ENCODE measurements at places on chromosomes 16 and 17. TPM values are rescaled to one million over a fixed set of nuclear protein-coding genes. Genes with fewer than 3 reads are reported as not detected.

GRCh38 chr16:50573279-50573678, 25.1 kb downstream of the NKD1 start:
- no peaks in the 10 kb centered on the region for H3K27me3 ChIP-seq
- no peak for DNase-seq
- H3K4me1 ChIP-seq = no peaks in the 10 kb centered on the region
- H3K27ac ChIP-seq = no peak overlapping the region

DNA sequence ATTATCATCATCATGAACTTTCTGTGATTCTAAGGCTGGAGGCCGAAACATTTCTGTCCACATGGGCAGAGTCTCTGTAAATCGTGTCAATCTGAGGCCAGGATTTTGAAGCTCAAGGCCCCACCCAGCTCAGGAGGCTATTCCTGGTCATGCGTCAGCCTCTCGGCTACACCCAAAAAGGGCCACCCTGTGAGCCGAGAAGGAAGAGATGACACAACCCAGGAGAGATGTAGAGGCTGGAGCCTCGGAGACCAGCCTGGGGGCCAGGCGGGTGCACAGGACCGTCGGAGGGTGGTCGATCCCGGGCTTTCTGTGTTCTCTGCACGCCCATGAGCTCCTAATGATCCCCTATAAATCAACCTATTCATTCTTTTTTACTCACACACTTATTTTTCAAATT, 1.1 kb upstream of the CACNG1 start:
- H3K4me3 ChIP-seq = no peak overlapping the region
- H3K27me3 ChIP-seq = no peaks in the 10 kb centered on the region
- H3K4me1 ChIP-seq = no peaks in the 10 kb centered on the region
- no peaks in the 10 kb centered on the region for H3K36me3 ChIP-seq
- DNase-seq = no peak

The TPSB2 gene
- 31.8 TPM for total RNA-seq

- H3K27me3 ChIP-seq = no peaks in the 10 kb centered on the region
- no peak for DNase-seq
- H3K4me1 ChIP-seq = peaks cover 10% of the 10 kb centered on the region
- H3K4me3 ChIP-seq = peak overlapping the region; percentile 73
Measured at GRCh38 chr17:42743595-42744282, 1.1 kb downstream of the EZH1 start.

DNA sequence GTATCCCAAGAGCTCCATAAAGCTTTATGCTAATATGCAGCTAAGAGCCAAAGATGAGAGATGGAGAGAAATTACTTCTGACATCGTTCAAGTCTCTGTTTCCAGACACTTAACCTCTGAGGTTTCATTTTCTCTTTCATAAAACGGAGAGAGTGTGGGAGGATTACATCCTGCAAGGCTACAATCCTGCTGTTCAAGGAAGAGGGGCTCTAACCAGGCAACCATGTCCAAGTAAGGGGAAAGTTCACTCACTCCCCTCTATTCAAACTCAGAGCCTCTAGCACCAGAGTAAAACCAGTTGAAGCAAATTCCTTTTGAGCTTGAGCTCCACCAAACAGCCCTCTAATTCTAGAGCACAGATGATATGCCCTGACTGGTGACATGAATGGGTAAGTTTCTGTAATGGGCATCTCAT, 397.4 kb downstream of the NPIPA8 start:
- H3K36me3 ChIP-seq = no peaks in the 10 kb centered on the region
- H3K4me3 ChIP-seq = no peak overlapping the region
- H3K27ac ChIP-seq = no peak overlapping the region
- H3K4me1 ChIP-seq = no peaks in the 10 kb centered on the region

- no peak for DNase-seq
- no peaks in the 10 kb centered on the region for H3K36me3 ChIP-seq
- H3K27me3 ChIP-seq = no peaks in the 10 kb centered on the region
- H3K4me1 ChIP-seq = no peaks in the 10 kb centered on the region
- no peak overlapping the region for H3K4me3 ChIP-seq
Measured at GRCh38 chr16:61555718-61556441, 480.4 kb downstream of the CDH8 start.

The ARMC5 gene
- 10.0 TPM for total RNA-seq

The GLYR1 gene
- total RNA-seq = 60.8 TPM

- H3K36me3 ChIP-seq = no peaks in the 10 kb centered on the region
- no peaks in the 10 kb centered on the region for H3K4me1 ChIP-seq
- no peak overlapping the region for H3K27ac ChIP-seq
- H3K4me3 ChIP-seq = no peak overlapping the region
- DNase-seq = peak; percentile 75
Measured at GRCh38 chr16:84511180-84511800, 6.8 kb upstream of the MEAK7 start.

The KRT40 gene
- total RNA-seq = 0.74 TPM

- peaks cover 42% of the 10 kb centered on the region for H3K4me1 ChIP-seq
- peak overlapping the region; percentile 88 for H3K27ac ChIP-seq
- H3K4me3 ChIP-seq = no peak overlapping the region
- H3K27me3 ChIP-seq = no peaks in the 10 kb centered on the region
- no peaks in the 10 kb centered on the region for H3K36me3 ChIP-seq
Measured at GRCh38 chr17:80029258-80029974, 6.3 kb downstream of the TBC1D16 start.

GRCh38 chr16:82042144-82042543, 7.1 kb downstream of the HSD17B2 start:
- no peak overlapping the region for H3K4me3 ChIP-seq
- H3K36me3 ChIP-seq = no peaks in the 10 kb centered on the region
- no peak overlapping the region for H3K27ac ChIP-seq
- no peaks in the 10 kb centered on the region for H3K4me1 ChIP-seq

- no peaks in the 10 kb centered on the region for H3K36me3 ChIP-seq
- no peak for DNase-seq
- no peak overlapping the region for H3K4me3 ChIP-seq
- no peak overlapping the region for H3K27ac ChIP-seq
- H3K27me3 ChIP-seq = peaks cover 8% of the 10 kb centered on the region
Measured at GRCh38 chr17:43952351-43952723, 1.4 kb downstream of the PYY start.

The SLC16A13 gene
- total RNA-seq = 1.8 TPM

DNA sequence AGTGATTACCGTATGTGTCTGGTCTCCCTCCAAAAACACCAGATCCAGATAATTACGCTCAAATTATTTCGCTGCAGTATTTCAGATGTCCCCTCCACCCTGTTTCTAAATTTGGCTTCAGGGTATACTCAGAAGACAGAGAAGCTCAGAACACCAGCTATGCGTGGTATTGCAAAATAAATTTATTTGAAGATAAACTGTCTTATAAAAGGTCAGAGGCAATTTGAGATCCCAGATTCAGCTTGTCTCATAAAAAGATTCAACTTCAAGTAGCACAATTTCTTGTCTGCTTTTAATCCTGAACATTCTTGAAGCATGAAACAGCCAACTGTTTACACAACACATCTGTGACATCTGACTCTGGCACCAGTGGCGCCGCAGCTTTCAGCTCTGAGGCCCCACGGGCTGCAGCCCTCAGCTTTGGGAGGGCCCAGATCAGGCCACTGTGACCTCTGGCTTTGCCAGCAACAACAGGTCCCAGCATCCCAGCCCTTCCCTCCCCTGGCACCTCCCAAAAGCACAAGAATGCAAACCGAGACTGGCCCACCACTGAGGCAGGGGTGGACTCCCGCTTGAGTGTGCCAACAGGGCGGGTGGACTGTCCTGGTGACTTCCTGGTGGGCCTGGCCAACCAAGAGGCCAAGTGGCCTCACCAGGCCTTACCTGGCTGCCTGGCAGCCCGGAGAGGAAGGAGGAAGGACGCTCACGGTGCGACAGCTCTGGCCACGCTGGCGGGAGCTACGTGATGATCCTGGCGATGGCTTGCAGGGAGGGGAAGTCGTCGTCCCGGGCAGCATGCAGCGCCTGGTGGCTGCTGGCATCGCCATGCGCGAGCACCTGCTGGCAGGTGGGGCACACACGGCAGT, 8.0 kb downstream of the SYNGR3 start:
- H3K4me1 ChIP-seq = no peaks in the 10 kb centered on the region
- peak overlapping the region; percentile 14 for H3K27ac ChIP-seq
- no peaks in the 10 kb centered on the region for H3K27me3 ChIP-seq
- no peak for DNase-seq
- H3K36me3 ChIP-seq = peaks cover 32% of the 10 kb centered on the region
- no peak overlapping the region for H3K4me3 ChIP-seq

The TAOK2 gene
- 97.4 TPM for total RNA-seq

- peak overlapping the region; percentile 77 for H3K4me3 ChIP-seq
- peak overlapping the region; percentile 99 for H3K27ac ChIP-seq
- H3K27me3 ChIP-seq = no peaks in the 10 kb centered on the region
- no peak for DNase-seq
Measured at GRCh38 chr17:7887038-7887481, 1.5 kb upstream of the CHD3 start.

The SCNN1G gene
- 11.1 TPM for total RNA-seq

DNA sequence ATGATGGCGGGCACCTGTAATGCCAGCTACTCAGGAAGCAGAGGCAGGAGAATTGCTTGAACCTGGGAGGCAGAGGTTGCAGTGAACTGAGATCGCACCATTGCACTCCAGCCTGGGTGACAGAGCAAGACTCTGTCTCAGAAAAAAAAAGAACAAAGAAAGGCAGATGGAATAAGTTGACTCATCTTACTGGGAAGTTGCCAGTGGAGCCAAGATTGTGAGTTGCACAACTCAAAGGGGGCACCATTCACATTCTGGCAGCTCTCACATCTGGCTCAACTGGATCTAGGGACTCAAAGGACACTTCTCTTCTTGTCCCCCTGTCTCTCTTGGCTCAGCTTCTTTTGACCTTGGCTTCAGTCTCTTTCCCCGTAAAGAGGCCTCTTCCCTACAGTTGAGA, 53.7 kb upstream of the ETV4 start:
- H3K4me3 ChIP-seq = no peak overlapping the region
- H3K4me1 ChIP-seq = no peaks in the 10 kb centered on the region
- H3K27me3 ChIP-seq = no peaks in the 10 kb centered on the region
- no peak overlapping the region for H3K27ac ChIP-seq
- no peaks in the 10 kb centered on the region for H3K36me3 ChIP-seq

DNA sequence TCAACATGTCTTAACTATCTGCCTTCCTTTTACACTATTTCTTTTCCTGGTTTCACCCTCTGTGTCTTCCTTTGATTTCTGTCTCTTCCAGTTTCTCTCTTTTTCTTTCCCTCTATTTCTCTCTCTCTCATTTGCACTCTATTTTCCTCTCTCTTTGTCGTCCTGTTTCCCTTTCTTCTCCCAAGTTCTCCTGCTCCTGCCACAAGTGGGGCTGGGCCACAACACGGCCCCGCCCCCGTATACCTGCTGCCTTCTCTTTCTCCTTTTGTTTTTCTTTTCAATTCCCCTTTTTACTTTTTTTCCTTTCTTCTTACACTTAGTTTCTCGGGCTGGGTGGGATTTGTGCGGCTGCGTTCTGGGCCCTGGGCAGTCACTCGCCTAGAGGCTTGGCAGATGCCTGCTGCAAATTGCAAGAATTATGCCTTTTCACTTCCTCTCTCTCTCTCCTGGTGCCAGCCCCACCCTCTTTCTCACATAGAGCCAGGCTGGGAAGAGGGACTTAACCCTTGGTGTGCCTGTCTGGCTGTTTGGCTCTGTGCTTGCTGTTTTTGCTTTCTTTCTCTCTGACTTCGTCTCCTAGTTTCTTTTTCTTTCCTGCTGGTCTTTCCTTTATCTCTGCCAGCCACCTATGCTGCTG, 2139.4 kb downstream of the TP53TG3F start:
- no peaks in the 10 kb centered on the region for H3K36me3 ChIP-seq
- peak overlapping the region; percentile 26 for H3K27ac ChIP-seq
- no peak for DNase-seq
- H3K4me3 ChIP-seq = no peak overlapping the region

- H3K36me3 ChIP-seq = no peaks in the 10 kb centered on the region
- H3K4me3 ChIP-seq = peak within 1 kb of the TSS; percentile 68
- DNase-seq = no peak
Measured at GRCh38 chr16:29806099-29806579, at the start of gene MAZ. Gene MAZ (plus strand): TSS chr16:29806529. CDS start chr16:29806702, 173 bp downstream.

The GNG13 gene
- not detected for total RNA-seq

DNA sequence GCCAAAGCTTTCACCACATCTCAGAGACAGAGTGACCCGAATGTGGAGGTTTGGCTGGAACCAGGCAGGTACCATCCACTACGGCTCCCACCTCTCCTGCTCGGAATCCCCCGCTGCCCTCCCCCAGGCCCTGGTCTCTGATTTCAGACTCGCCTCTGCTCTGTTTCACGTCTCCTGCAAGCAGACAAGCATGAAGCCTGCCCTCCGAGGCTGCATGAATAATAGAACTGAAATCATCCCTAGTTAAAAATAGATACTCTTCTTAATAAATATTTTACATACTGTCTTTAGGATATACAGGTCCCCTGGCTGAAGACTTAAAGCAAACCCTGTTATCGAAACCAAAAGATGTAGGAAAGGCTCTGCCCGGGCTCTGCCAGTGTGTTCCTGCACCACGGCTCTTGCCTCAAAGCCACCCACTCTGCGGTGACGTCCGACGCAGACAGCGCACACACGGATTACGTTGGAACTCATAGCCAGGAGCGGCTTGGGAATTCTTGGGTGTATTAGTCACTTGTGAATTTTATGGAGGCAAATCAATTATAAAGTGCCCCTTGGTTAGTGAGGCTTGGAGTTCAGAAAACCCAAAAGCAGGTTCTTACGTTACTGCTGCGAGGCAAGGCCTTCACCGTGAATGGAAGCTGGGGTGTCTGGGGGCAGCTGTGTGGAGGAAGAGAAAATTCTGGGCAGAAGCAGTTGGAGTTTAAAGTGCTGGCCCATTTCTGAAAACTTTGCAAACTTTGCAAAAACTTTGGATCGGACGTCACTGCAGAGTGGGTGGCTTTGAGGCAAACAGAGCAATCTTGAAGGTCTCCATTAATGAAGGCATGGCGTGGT, 25.6 kb upstream of the NPTX1 start:
- no peaks in the 10 kb centered on the region for H3K4me1 ChIP-seq
- no peaks in the 10 kb centered on the region for H3K27me3 ChIP-seq
- no peak overlapping the region for H3K4me3 ChIP-seq
- no peak for DNase-seq

- peaks cover 5% of the 10 kb centered on the region for H3K4me1 ChIP-seq
- peak overlapping the region; percentile 39 for H3K27ac ChIP-seq
Measured at GRCh38 chr16:89122322-89122851, 28.7 kb downstream of the ACSF3 start.

- no peaks in the 10 kb centered on the region for H3K27me3 ChIP-seq
- no peaks in the 10 kb centered on the region for H3K36me3 ChIP-seq
- DNase-seq = no peak
Measured at GRCh38 chr16:89687092-89687940, 827 bp downstream of the CDK10 start.

DNA sequence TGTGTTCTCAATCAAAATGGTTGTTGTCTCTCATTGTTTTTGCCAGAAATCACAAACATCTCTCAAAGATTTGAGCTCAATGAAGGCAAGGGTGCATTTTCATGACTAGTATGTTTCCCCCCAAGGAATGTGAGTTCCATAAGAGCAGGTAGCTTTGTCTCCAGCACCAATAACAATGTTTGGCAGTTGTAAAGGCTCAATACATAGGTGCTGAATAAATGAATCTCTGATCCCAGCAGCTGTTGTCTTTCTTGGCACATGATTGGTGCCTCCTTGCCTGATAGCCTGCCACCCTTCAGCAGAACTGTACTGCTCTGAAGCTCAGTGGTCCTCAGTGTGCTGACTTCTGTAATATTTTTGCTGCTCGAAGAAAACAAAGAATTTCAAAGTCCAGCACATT, 103.1 kb upstream of the CDH11 start:
- no peak overlapping the region for H3K4me3 ChIP-seq
- no peaks in the 10 kb centered on the region for H3K27me3 ChIP-seq
- no peak overlapping the region for H3K27ac ChIP-seq
- DNase-seq = no peak

All from prostate gland (tissue), 2 donors.